ENCODE measurements at places on chromosomes 3 and 15.

DNA sequence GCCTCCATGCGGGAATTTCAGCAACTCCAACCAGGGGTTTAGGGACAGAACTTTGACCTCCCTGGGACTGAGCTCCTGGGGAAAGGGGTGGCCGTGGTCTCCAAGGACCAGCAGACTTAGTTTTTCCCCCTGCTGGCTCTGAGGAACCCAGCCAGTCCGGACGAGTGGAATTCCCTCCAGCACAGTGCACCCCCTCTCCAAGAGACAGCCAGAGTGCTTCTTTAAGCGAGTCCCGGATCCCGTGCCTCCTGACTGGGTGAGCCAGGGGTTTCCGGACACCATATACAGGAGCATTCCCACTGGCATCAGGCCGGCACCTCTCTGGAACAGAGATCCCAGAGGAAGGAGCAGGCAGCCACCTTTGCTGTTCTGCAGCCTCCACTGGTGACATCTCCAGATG lies 459.5 kb downstream of the OCA2 start:
- no peak for DNase-seq

DNA sequence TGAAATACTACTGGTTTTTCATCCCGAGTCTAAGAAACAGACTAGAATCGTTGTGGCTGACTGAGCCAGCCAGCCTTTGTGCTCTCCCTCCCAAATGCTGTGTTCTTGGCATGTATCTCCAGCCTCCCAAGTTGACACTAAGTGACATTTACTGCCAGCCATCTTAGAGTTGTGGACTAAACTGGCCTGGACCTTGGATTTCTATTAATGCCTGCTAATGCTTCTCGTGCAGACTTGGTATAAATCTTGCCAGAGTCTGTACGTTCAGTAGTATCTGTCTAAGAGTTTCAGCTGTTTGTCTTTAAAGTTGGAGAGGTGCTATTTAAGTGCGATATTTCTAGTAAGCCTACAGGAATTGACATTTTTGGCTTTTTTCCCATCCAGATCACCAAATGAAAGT lies 166.6 kb upstream of the BHLHE40 start:
- DNase-seq, result no peak

DNA sequence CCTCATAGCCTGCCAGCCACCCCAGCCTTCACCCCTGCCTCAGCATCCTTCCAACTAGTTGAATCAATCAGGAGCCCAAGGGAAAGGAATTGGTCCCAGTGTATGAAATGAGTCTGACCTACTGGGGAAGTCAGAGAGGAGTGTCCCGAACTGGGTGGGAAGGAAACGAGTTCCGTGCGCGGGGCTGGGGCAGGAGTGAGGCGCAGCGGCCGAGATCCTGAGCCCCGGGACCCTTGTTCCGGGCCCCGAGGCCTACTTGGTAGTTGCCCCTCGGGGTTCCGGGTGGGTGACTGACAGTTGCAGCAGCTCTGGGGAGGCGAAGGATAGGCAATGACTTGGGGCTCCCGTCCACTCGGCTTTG lies 1.1 kb upstream of the PLCL2 start:
- DNase-seq, result no peak

DNA sequence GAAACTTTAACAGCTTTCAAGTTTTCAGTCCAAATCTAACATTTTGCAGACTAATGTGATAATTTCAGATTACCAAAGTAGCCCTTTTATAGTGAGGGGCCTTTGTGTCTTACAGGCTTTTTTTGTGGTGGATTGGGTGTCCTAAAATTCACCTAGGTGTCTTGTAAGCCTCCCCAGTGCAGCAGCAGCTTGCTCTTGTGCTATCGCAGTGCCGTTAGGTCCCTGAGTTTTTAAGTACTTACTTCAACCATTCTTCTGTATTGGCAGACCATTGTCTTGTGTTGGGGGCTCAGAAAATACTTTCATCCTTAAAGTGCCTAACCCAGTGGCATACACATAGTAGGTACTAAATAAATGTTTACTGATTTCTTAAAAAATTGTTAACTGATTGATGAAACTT lies 2.1 kb downstream of the PDE8A start:
- no peak for DNase-seq

DNA sequence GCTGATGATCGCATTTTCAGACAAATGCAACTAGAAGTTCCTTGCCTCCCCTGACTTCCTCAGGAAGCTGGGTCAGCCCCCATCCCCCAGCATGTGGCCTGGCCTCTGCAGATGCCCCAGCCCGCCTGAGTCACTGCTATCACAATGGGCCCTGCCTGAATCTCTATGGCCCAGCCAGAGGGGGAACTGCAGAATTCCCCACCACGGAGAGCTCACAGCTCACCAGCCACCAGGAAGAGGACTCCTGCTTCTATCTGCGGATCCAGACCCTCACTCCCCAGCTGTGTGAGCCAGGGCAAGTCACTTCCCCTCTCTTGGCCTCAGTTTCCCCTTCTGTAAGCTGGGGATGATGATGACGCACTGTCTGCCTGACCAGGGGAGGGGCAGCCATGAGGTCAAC lies 6.9 kb downstream of the PLXND1 start:
- DNase-seq, result no peak

- no peak for DNase-seq
Measured at GRCh38 chr3:62662677-62663076, 212.5 kb downstream of the CADPS start.

DNA sequence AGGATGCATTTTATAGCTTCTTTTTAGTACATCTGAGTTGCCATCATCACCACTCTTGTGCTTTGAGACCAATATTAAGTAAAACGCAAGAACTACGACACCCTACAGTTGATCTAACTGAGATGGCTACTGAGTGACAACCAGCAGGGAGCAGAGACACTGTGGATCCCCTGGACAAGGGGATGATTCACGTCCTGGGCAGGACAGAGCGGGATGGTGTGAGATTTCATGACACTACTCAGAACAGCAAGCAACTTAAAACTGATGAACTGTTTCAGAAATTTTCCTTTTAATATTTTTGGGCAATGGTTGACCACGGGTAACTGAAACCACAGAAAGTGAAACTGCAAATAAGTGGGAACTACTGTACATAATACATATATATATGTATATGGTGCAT lies 299.2 kb downstream of the ADAMTS17 start:
- peak; percentile 59 for DNase-seq

DNA sequence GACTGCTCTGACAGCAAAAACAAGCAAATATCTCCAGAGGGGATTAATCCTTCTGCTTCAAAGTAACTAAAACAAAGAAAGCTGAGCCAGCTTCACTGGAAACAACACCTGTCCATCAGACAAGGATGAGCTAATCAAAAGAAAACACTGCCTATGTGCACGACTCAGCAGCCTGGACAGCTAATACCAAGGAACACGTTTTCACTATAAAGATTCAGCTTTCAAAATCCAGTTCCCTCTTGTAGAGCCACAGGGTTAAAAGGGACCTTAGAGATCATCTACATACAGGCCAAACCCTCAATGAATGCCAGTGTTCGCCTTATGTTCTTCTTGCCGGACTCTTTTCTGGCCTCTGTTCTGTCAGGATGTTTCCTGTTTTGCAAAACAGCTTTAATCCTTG lies 6.9 kb downstream of the TUSC7 start:
- peak; percentile 14 for DNase-seq

DNA sequence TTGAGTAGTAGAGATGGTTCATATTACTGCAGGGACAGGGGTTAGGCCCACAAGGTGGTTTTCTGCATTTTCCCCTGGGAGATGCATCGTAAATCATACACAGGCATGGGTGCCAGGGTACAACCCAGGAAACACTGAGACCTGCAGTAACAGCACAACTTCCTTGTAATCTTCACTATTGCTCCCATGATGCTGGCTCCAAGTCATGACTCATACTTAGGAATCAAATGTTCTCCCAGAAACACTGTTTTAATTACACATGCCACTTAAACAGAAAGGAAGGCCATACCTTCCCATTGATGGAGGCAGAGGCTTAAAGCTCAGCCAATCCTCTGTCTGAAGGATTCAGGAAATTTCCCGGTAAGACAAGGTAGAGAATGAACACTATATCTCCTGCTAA lies 106.5 kb downstream of the ERC2 start:
- DNase-seq, result no peak

Measured in kidney glomerular epithelial cell (primary cell).